AG08396 (cell line): ENCODE measurements at places on chromosomes 3 and 15.

- no peak for DNase-seq
These were observed 13.7 kb downstream of the ZDHHC19 start for GRCh38 chr3:196197524-196197923.

DNA sequence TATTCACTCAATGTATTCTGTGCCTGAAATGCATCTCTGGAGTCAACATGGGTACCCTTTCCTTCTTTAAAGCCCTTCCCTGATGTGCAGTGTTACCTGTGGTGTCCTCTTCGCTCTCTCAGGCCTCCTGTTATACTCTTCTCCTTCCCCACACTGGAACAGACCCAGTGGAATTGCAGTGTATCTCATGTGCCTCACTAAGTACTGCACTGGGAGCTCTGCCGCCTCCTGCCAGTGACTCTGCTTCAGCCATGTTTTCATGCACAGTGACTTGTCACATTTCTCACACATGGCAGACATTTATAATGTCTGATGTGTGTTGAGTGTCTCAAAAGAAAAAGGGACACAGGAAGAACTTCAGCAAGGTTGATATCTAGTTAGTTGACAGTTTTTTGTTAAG lies 191.0 kb downstream of the KLHL25 start:
- no peak for DNase-seq

DNA sequence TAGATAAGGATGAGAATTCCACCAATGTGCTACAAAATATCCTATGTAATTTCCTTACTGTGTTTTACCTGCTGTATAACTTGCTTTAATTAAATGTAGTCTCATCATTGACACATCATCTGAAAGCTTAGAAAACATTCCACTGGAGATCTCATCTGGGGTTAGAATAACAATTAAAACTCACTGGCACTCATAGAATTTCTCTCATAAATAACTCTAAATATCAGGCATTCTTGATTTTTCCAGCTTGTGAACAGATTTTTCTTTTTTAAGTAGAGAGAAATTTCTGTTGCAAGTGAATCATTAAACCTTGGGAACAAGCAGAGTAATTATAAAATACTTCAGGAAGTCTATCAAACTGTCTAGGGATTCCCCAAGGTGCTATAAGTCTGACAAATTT lies 843.8 kb downstream of the NAALADL2 start:
- DNase-seq: no peak

DNA sequence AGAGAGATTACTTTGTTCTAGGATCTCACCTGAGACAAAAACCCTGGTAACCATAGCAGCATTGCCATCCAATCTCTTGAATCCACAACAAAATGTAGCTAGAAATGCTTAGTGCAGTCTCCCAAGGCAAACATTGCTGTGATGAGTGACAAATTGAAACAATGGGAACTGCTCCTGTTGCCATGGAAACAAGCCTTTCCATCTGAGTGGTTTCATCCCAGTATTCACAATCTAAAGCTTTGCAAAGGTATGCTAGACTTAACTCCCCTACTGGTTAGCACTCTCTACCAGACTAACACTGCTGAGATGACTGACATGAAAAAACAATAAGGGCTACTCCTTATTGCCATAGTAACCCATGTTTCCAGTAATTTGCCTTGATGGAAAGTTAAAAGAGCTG lies 172.6 kb upstream of the CNTN3 start:
- DNase-seq: no peak

- DNase-seq: no peak
These were observed 67.2 kb upstream of the TGFBR2 start for GRCh38 chr3:30539206-30539605.

GRCh38 chr15:79978655-79979514 lies 7.9 kb upstream of the BCL2A1 start:
- peak; percentile 52 for DNase-seq

DNA sequence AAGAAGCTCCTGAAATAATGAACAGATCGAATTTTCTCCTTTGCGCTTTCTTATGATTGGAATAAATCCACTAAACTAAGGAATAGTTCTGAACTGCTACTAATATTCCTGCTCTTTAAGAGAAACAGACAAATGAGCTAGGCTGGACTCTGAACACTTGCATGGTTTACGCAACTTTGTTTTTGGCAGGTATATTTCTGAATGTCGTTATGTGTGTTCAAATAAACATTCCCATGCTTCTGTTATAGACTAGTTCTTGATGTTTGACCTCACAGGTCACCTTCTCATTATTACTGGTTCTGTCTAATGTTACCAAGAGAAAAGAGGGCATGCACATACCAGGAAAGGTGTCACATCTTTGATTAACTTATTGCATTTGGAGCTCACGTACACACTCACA lies 418.2 kb downstream of the EPHB1 start:
- no peak for DNase-seq

DNA sequence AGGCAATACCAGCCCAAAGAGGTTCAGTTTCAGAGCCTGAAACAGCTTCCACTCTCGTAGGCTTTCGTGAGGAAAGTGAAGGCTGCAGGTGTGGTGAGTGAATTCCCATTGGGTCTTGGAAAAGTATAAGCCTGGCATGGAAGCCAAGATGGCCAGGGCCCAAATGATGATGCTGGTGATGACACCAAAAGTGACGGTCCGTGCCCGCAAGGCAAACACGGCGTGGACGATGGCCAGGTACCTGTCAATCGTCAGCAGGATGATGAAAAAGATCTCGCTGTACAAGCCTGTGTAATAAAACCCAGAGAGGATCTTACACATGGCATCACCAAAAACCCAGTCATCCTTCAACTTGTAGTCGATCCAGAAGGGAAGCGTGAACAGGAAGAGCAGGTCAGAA lies 4.4 kb downstream of the CCR1 start:
- DNase-seq: no peak

DNA sequence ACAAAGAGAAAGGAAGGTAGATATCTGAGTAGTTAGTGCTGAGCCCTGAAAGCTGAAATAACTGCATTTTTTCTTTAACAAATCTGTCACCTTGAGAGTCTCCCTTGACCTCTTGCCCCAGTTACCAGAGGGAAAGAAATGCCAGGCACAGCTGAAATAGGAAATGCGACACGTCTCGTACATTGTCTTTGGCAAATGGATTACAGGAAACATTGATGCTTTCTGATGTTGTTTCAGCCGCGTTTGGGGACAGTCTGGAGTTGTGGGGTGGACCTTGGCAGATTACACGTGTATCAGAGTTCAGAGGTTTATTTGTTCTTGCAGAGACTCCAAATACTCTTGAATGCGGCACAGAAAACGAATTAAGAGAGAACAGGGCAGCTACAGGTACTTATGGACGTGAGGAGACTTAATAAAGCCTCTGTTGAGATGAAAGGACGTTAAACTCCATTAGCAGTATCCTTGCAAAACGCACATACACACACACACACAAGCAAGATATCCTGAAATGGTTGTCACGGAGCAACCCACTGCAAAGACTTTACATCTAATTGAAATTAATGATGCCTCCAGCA lies 272.8 kb upstream of the RORA start:
- no peak for DNase-seq

DNA sequence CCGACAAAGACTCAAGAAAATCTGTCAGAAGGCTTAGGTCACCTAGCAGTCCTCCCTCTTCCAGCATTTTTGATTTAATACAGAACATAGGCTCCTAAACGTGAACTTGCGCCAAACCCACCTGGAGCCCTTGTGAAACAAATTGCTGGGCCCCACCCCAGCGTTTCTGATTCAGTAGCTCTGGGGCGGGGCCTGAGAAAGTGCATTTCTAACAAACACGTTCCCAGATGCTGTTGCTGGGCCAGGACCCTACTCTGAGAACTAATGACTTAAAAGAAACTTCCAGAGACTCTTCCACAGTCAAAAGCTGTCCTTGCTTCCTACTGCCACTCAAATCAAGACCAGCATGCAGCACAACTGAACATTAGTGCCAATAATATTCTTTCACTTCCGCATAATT lies 198.1 kb downstream of the PDZRN3 start:
- no peak for DNase-seq

DNA sequence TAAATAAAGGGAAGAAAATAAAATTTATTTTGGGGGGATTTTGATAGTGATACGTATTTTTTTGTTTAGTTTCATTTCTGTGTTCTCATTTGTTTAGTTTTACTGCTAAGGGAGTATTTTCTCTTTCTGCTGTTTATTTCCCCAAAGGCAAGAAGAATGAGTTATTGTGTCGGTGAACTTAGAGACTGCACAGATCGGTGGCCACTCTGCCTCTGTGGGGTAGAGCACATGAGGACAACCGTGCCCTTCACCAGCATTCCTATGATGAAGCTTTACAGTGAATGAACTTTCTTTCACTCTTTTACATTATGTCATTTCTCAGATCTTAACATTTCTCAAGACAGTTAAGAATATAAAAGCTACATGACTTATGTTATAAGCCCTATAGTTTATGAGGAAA lies 214.4 kb downstream of the OCA2 start:
- DNase-seq: no peak

DNA sequence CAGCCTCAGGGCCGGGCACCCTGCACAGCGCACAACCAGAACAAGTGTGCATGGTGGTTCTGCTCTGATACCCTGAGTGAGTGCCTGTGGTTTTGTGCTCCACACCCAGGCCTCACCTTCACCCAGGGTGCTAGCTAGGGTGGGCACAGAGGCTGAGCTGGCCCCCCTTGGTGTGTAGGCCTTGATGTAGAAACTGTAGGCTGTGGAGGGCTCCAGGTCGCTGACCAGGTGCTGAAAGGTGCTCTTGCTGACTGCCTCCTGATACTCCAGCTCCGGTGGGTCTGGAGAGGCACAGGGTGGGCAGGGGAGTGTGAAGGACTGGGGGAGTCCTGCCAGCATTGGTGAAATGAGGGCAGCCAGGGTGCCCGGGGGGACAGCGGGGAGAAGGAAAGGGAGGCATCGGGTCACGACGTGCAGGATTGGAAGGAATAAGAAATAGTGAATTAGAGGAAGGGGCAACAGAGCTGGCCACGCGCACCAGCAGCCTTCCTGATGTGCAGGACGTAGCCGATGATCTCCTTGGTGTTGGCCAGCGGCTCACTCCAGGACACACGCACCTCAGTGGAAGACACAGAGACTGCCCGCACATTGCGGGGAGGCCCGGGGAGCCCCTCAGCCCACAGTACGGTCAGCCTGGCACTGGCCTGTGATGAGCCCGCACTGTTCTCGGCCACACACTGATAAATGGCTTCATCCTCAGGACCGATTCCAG lies 26.6 kb downstream of the RNU5B-1 start:
- peak; percentile 17 for DNase-seq
